ENCODE measurements at places on chromosomes 2 and 18.

GRCh38 chr2:65263262-65263661 lies 35.6 kb downstream of the ACTR2 start:
- no peak for DNase-seq

- DNase-seq, result no peak
These were observed 147.7 kb downstream of the PPP1R1C start for GRCh38 chr2:182133195-182133891.

DNA sequence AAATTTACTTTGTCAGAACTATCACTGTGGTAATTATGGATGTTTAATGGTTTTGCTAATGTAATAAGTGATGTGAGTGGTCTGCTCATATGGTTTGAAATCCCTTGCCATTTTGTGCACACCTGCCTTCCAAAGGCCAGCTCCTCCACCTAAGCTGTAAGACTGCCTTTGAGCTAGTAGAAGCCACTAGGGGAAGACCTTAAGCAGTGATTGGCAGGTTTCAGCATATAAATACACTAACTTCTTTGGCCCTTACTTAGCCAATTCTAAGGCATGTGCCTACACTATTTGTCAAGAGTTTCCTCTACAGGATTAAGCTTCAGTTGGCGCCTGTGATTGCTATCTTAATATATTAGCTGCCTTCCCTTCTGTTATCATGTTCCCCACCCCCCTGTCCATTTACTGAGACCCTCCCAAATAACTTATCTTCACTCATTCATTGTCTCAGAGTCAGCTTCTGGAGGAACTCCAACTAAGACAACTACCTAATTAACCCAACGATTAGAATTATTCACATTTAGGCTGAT lies 141.1 kb downstream of the MBD5 start:
- no peak for DNase-seq

DNA sequence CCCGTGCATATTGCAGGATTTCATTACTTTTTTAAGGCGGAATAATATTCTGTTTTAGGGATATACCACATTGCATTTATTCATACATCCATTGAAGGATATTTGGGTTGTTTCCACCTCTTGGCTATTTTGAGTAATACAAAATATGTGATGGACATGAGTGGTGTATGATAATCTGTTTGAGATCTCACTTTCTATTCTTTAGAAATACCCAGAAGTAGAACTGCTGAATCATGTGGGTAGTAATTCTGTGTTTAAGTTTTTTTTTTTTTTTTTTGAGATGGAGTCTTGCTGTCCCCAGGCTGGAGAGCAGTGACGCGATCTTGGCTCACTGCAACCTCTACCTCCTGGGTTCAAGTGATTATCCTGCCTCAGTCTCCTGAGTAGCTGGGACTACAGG lies 201.4 kb downstream of the NYAP2 start:
- DNase-seq, result no peak

- DNase-seq, result no peak
These were observed 33.5 kb downstream of the SOWAHC start for GRCh38 chr2:109647636-109648035.

DNA sequence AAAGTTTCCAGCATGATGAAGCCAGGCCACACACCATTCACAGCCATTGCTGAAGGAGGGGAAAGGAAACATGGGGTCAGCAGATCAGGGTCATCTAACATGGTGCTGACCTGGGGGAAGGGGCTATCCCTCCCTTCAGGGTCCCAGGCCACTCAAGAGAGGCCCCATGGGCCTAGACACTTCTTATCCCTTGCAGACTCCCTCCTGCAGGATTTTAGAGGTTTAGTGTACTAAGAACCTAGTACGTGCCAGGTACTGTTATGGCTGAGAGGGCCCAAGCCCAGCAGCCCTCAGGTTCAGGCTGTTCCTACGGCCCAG lies 8.8 kb downstream of the KHK start:
- DNase-seq, result no peak

- DNase-seq, result no peak
These were observed 129.1 kb upstream of the SMAD2 start for GRCh38 chr18:48059455-48060010.

GRCh38 chr2:168528469-168528868 lies 72.4 kb downstream of the CERS6 start:
- DNase-seq, result no peak

GRCh38 chr2:217738061-217738460 lies 264.7 kb downstream of the TNS1 start:
- DNase-seq, result no peak

GRCh38 chr2:1862608-1863280 lies 118.4 kb upstream of the PXDN start:
- no peak for DNase-seq

DNA sequence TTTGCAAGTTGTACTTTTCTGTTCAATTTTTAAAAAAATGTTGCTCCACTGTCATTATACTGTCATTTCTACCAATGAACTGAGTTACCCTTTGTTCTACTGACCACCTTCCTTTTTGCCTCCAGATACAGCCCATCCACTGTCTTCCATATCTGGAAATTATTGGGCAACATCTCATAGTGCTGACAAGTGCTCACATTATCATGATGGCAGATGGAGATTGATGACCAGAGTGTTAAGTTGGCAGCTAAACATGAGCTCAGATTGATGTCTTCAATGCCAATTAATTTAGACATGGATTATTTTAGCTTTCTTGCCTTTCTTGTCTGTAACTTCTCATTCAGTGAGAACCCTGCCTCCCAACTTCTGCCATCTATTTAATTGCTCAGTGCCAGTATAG lies 76.6 kb downstream of the KIAA1328 start:
- no peak for DNase-seq

DNA sequence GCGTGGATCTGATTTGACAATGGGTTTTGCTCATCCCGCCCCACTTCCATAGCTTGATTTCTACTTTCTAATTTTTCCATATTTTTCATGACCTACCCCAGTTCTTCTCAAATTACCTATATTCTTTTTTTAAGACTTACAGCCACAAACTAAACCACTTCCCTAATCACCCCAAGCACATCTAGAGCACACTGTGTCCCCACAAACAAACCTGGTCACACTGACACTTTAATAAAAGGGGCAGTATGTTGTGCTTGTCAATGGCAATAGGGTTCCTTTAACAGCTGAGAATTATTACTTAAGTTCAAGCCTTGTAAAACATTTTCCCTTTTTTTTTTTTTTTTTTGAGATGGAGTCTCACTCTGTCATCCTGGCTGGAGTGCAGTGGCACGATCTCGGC lies 47.1 kb downstream of the MREG start:
- DNase-seq, result no peak

DNA sequence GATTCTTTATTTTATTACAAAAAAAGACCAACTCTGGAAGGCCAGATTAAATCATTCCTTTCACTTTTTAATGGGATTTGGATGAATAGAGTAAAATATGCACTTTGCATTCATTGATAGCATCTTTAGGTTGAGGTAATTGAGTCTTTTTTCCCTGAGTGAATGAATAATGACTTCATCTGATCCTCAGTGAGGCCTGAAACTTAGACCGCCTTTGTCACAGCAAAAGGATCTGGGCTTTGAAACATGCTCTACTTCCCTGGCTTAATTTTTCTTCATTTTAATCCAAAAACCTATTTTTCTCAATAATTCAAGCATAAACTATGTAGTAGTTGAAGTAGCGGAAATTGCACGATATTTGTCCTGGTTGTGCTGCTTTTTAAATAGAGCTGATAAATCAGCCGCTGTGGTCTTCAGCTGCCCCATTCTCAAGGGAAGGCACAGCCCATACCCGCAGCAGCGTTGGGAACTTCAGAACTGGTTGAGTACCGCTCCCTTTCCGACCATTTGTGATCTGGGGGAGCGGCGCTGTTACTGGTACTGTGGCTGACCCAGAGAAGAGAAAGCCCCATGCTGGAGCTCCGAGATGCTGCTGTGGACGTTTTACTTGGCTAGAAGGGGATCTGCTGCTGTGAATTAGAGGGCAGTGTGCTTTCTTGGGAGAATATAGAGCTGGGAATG lies 145.3 kb upstream of the NFATC1 start:
- DNase-seq, result no peak

- DNase-seq, result no peak
These were observed 72.8 kb downstream of the CMPK2 start for GRCh38 chr2:6792883-6793282.

- DNase-seq, result peak; percentile 67
These were observed 1.8 kb upstream of the SATB2 start for GRCh38 chr2:199459286-199460100.

- no peak for DNase-seq
These were observed 22.5 kb downstream of the STAMBP start for GRCh38 chr2:73851274-73851673.

DNA sequence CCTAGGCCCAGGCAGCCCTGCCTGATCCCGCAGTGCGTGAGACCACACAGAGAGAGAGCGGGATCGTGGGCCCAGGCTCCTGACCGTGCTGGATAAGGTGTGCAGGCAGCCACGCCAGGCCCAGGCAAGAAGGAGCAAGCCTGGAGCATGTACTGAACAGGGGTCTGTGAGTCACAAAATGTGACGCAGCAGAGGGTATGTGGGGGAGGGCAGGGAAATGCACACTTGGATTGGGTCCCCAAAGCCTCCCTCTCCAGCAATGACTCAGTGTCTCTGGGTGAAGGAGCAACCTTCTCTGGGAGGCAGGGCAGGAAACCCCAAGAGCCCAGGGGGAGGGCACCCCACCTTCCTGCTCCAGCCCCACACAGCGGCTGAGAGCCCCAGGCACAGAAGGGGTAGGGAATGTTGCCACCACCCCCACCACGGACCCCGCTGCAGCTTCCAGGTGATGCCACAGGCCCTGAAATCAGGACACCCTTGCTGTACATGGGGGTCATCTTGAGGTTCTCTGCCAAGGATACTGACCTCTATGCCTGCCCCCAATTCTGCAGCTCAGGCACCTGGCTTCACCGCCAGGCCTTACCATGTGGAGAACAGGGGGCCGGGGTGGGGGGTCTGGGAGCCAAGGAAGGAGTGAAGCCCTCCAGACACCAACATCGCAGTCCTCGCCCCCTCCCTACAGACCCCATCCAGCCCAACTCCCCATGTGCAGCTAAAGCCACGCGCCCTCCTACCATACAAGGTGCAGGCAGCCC lies 1.3 kb upstream of the GPC1 start:
- no peak for DNase-seq

- DNase-seq, result no peak
These were observed 54.7 kb upstream of the CAB39 start for GRCh38 chr2:230657906-230658305.

- no peak for DNase-seq
These were observed 255.2 kb upstream of the SPRED2 start for GRCh38 chr2:65687614-65688013.

- DNase-seq, result no peak
These were observed 68.7 kb downstream of the RHBDD1 start for GRCh38 chr2:226904592-226904991.

- DNase-seq, result no peak
These were observed 213.9 kb downstream of the PTH2R start for GRCh38 chr2:208620487-208620978.

- DNase-seq, result no peak
These were observed 4.6 kb downstream of the TGIF1 start for GRCh38 chr18:3454365-3455089.

- no peak for DNase-seq
These were observed 24.1 kb downstream of the EIF2AK3 start for GRCh38 chr2:88603146-88603545.

DNA sequence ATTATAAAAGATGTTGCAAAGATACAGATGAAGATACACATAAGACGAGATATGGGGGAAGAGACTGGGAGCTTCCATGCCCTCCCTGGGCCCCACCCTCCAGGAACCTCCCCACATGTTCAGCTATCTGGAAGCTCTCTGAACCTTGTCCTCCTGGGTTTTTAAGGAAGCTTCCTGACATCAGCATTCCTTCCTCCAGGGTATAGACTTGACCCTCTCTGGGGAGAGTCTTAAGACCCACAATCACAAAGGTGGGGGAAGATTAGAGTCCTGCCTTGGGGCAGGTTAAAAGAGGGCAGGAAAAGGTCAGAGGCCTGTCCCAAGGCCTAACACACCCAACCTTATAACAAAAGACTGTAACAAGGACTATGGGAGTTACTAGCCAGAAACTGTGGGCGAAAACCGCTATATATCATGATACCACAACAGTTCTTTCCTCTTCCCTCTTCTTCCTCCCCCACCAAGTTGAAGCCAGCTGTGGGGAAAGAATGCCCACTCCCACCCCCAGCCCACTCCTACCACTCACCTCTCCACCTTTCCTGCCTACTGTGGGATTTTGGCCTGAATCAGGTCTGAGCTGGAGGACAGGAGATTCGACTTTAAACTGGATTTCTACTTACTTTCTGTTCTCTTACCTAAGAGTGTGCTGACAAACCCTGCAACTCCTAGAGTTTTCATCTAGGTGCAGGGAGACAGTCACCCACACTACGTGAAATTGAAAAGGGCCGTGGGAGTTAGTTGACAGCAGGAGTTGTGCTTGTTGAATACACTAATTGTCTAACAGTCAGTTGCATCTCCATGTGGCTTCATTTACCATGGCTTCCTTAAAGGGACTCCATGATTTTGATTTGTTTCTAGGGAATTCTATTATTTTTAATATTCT lies 105.0 kb downstream of the LAMA3 start:
- no peak for DNase-seq

GRCh38 chr2:108404784-108405397 lies 27.1 kb downstream of the SULT1C4 start:
- DNase-seq, result no peak

GRCh38 chr18:3948958-3949357 lies 499.0 kb downstream of the TGIF1 start:
- DNase-seq, result no peak

DNA sequence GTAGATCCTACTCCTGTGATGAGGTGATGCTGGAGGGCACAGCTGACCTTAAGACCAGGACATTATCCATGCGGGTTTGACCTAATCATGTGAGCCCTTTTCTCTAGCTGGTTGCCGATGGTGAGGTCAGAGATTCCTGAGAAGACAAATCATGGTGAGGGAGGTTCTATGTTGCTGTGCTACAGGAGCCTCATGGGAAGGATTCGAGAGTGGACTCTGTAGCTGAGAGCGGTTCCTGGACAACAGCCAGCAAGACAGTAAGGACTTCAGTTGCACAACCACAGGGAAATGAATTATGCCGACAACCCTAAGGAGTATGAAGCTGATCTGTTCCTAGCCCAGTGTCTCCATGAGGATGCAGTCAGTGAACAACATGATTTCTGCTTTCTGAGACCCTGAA lies 80.4 kb downstream of the EPB41L3 start:
- DNase-seq, result no peak

- no peak for DNase-seq
These were observed 21.0 kb downstream of the KDSR start for GRCh38 chr18:63346031-63346430.

DNA sequence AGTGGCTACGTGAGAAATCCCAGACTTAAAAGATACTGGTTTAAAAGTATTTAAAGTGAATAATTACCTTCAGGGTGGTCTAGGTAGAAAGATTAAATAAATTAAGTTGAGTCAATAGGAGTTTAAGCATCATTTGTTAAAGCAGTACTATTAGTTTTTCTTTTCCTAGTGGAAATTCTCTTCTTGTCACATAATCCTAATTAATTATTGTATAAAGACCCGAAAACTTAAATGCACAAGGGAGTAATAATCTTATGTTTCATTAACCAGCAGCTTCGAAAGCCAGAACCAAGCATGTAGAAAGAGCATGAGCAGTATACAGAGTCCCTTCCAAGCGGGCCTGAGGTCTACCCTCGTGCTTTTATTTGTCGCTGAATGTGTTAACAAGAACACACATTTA lies 90.2 kb upstream of the SKOR2 start:
- DNase-seq, result no peak

Data from NCI-H2081 treated with DMSO at 0.1 percent for 48 hours (cell line).